ENCODE measurements at places on chromosomes 2 and 18.
A peak's percentile ranks its signal among the peaks of the same experiment; 100 is the strongest.

DNA sequence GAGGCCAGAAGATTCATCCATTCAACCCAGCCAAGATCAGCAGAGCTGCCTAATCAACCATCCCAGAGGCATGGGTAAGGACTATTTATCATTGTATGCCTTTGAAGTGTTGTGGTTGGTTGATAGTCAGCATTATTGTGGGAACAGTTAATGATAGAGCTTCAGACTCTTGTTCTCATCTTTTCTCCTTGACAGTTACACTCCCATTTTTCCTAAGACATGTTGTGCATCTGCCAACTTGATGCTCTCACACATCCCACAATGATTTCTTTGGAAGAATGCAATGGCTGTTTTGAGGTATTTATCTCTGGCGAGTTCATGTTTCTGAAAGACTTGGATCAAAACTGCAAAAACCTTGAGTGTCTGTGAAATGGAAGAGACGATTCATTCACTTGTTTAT, 55.4 kb downstream of the FASTKD2 start:
- no peak for DNase-seq

DNA sequence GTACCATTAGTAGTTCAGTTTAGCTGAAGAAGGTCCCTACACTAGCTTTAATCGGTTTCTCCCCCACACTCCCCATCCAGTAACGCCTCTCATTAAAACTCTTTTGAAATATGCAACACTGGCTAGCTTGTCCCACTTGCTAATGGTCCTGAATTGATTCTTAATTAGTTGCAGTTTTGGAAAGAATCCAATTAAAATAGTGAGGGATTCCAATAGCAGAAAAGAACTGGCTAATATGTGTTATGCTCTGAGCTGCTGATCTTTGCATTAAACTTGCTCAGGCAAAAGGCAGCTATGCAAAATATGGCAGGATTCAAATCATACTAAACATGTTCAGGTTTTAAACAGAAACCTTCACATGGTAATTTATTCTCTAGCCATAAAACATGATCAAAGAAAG, 252.5 kb upstream of the HNRNPA3 start:
- no peak for DNase-seq

DNA sequence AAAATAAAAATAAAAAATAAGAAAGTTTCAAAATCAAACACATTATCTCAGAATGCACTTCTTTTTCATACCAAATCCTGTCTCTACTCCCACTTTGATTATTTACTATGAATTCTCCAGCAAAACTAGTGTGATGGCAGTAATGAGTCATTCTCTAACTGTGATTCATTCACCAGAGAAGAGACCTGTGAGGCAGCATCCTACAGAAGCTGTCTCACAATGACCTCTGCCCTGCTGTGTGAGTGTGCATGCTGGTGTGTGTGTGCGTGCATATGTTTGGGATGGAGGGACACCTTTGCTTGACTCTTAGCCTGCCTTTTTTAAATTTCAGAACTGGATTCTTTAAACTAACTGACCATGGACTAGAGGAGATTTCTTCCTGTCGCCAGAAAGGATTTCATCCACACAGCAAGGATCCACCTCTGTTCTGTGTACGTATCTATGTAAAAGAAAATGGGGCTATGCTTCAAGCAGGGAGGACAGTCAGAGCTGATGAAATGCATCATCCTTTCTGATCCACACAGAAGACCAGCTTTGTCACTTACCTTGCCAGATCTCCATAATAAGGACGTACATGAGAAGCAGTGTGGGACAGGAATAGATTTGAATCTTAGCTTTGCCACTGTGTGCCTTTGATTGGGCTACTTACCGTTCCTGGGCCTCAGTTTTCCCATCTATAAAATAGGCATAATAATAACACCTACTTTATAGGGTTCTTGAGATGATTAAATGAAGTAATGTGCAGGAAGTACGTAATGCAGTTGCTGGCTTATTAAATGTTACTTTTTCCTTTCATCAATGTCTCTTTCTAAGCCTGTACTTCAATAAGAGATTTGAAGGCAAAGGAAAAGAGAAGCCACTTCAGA, 31.2 kb downstream of the STAMBP start:
- peak; percentile 19 for DNase-seq

DNA sequence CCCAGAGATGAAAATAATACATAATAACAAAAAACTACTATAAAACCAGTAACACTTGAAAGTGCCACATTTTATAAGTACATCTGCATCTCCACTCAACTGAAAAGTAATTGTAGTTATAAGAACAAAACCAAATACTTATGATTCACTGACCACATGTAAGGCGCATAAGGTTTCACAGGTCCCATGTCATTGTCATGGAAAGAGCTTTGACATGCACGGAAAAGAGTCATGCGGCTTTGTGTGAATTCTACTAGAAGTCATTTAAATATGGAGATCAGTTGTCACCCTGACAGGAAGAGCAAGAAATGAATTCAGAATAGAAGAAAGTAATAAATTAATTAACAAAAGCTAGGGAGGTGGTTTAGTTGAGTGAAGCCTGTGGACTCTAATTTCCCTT, 459.1 kb downstream of the CDH2 start:
- DNase-seq: no peak

DNA sequence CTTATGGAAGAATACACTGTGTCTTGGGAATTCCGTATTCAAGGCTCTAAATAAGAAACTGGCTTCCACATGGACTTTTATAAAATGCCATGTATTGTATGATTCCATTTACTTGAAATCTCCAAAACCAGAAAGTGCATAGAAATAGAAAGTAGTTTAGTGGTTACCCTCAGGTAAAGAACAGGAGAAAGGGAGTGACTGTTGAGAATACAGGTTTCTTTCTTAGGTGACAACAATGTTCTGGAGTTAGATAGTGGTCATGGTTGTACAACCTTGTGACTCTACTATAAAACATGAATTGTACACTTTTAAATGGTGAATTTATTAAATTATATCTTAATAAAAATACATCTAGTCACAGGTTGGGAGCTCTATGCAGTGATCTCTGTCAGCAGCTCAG, 481.8 kb downstream of the SPAG16 start:
- DNase-seq: no peak

- no peak for DNase-seq
Measured at GRCh38 chr18:24187049-24187448, 48.2 kb downstream of the CABYR start.

GRCh38 chr2:136495636-136496035, 269.7 kb upstream of the THSD7B start:
- DNase-seq: no peak

GRCh38 chr2:86301711-86302202, 35.7 kb downstream of the REEP1 start:
- DNase-seq: no peak

- DNase-seq: no peak
Measured at GRCh38 chr2:38185012-38185491, 109.1 kb upstream of the CYP1B1 start.

GRCh38 chr18:5998166-5998881, 103.0 kb upstream of the TMEM200C start:
- DNase-seq: no peak

GRCh38 chr2:113116100-113116958, 11.1 kb upstream of the IL1RN start:
- no peak for DNase-seq

DNA sequence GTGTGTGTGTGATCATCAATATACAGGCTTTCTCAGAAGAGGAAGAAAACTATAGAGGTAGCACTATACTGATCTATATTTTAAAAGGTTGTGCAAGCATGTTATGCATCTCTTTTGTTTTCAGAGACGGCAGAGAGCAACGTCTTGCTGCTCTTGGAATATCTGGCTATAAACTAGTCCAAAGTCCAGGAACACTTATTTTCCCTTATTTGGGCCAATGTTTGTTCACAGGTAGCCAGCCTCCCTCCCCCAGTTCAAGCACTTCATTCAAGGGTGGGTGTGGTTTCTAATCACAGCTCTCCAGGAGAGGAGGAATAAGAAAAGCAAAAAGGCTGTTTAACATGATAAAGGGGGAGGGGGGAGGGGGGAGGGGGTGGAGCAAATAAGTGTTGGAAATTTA, 4.2 kb downstream of the FZD5 start:
- DNase-seq: no peak

DNA sequence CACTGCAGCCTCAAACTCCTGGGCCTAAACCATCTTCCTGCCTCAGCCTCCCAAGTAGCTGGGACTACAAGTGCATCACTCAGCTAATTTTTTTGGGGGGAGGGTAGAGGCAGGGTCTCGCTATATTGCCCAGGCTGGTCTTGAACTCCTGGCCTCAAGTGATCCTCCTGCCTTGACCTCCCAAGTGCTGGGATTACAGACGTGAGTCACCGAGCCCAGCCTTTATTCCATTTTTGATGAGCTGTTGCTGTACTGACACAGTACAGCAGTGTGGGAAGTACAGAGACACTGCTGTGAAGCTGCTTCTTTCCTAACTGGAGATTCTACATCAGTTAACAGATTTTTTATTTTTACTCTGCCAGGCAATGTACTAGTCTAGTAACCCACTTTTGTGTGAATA, 18.8 kb downstream of the PTRHD1 start:
- no peak for DNase-seq

- no peak for DNase-seq
Measured at GRCh38 chr2:69582582-69583176, 60.9 kb downstream of the AAK1 start.

DNA sequence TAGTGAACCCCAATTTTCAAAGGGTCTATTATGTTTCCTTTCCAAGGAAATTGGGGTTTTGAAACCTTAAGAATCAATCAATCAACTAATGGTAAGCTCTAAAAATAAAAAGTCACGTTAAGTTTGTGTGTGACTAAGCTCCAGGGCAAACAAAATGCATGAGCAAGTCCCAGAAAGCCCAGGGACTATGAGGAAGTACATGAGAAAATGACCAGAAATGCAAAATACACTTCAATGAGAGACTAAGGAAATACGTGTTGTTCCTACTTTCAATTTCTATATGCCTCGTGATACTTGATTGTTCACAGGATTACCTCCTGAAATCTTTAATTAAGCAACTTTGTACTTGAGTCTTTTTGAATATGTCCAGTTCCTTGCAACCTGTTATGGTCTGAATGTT, 684.4 kb upstream of the SYT4 start:
- no peak for DNase-seq

DNA sequence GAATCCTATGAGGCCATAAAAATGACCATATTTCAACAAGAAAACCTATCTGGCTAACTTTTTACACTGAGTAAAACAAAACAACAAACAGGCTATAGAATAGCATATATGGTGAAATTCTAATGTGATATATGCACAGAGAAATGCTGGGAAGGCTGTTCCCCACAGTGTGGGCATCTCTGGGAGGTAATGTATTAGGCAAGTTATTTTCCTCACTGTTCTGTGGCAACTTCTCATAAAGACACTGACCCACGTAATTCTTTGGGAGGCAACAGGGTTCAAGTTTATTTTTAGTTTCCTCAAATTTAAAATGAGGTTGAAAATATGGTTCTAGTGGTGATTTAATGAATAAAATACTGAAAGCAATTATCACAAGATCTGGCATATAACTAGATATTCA, 46.7 kb downstream of the RNU4ATAC start:
- no peak for DNase-seq

Measured in stimulated activated CD8-positive, alpha-beta memory T cell treated with anti-CD3 and anti-CD28 coated beads, Interleukin-2, amount 100 ng/mL, for 48 hours (primary cell).